Hematopoietic multipotent progenitor cell treated with erythropoietin and hydrocortisone succinate and interleukin-3 and kit ligand, for 15 days (in vitro differentiated cells): ENCODE measurements at places on chromosomes 12 and 14.

DNA sequence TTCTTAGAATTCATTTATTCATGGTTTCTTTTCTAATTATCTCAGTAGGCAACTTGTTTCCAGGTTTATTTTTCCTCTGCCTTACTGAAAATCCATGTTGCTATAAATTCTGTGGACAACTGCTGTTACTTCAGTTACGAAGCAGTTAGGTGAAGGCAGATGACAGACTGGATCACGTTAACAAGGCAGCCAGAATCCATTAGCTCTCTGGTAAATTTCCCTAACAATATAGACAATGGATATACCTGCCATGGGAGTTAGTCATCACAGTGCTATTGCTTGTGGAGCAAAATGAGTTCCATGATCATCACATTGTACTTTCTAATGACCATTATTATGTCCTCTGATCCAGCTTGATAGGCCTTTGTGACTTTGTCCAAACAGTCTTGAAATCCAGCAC, 291.5 kb downstream of the NELL2 start:
- no peak for DNase-seq

GRCh38 chr12:49511410-49511809, 27.4 kb upstream of the KCNH3 start:
- DNase-seq = no peak

GRCh38 chr12:45017916-45018315, 33.0 kb downstream of the DBX2 start:
- no peak for DNase-seq

- no peak for DNase-seq
Observed at GRCh38 chr12:78096909-78097597, 266.4 kb downstream of the NAV3 start.

DNA sequence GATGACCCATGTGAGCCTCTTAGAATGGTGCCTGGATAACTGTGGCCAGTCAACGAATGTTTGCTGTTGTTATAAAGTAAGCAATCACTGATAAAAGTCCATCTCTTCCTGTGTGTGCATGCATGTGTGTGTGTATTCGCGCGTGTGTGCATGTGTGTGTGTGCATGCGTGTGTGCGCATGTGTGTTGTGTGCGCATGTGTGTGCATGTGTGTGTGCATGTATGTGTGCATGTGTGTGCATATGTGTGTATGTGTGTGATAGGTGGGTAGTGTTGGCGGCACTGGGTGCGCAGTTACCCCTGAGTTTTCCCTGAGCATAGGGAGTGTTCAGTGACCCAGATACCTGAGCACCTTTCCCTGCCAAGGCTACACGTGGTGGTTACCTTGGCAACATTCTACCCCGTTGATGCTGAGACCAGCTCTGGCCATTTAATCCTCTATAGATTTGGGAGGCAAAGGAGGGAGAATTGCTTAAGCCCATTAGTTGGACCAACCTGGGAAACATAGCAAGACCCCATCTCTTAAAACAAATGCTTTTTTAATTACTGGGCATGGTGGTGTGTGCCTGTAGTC, 137.8 kb downstream of the SLC15A4 start:
- no peak for DNase-seq
